ENCODE measurements at places on chromosomes 3 and 15.

- no peak for DNase-seq
Measured at GRCh38 chr15:35115155-35115725, 30.1 kb upstream of the NANOGP8 start.

DNA sequence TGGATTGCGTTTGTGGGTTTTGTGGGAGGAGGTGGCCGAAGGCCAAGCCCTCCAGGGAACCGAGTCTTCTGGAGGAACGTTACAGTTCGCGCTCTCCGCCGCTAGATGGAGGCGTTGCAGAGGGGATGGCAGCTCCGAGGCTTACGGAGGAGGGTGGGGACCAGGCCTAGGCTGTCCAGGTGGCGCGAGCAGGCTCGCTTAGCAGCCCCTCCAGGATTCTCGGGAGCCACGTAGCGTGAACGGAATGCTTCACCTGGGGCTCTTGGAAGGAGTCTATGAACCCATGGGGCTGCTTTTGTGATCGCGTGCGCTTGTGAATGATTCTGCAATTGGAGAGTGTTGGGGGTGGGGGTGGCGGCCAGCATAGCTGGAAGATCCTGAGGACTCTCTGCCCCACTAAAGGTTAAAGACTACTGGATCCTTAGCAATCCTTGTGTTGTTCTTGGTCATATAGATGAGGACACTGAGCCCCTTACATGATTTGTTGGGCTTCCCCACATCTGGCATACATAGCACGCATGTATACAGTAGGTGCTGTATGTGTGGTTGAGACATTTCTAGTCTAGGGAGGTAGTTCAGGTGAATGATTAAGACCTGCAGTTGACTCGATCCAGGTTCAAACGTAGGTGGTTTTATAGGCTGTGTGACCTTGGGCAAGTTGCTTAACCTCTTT lies 25.7 kb downstream of the FAM3D start:
- no peak for DNase-seq

GRCh38 chr3:55880357-55880756 lies 393.3 kb upstream of the WNT5A start:
- DNase-seq = no peak

GRCh38 chr3:50455161-50456018 lies 48.0 kb downstream of the CACNA2D2 start:
- no peak for DNase-seq

GRCh38 chr15:31130576-31131237 lies 29.2 kb upstream of the TRPM1 start:
- no peak for DNase-seq

- DNase-seq = no peak
Measured at GRCh38 chr3:133894353-133895207, 1.1 kb downstream of the RAB6B start.

- no peak for DNase-seq
Measured at GRCh38 chr15:85406916-85407315, 26.5 kb downstream of the AKAP13 start.

GRCh38 chr3:153233986-153234385 lies 72.0 kb downstream of the RAP2B start:
- DNase-seq = no peak
